ENCODE measurements at places on chromosomes 1 and 21.

GRCh38 chr21:45110873-45111624 is 36.7 kb downstream of the ADARB1 start:
- DNase-seq: no peak

DNA sequence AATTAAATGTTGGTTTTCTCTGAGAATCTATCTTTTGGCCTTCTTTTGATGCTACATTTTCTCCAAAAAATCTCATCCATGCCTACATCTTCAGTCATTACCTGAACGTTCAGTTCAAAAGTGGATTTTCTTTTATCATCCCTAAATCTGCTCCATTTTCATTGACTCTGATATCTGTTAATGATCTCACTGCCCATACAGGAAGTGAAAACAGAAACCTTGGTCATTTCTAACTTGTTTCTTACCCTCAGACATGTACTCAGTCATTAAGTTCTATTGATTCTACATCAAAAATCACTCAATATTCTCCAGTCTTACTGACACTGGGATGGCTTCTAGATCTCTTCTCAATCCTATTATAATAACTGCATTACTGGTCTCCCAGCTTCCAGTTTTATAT is 22.7 kb downstream of the PRKACB start:
- no peak for DNase-seq

GRCh38 chr1:60899464-60899863 is 182.9 kb upstream of the NFIA start:
- no peak for DNase-seq

DNA sequence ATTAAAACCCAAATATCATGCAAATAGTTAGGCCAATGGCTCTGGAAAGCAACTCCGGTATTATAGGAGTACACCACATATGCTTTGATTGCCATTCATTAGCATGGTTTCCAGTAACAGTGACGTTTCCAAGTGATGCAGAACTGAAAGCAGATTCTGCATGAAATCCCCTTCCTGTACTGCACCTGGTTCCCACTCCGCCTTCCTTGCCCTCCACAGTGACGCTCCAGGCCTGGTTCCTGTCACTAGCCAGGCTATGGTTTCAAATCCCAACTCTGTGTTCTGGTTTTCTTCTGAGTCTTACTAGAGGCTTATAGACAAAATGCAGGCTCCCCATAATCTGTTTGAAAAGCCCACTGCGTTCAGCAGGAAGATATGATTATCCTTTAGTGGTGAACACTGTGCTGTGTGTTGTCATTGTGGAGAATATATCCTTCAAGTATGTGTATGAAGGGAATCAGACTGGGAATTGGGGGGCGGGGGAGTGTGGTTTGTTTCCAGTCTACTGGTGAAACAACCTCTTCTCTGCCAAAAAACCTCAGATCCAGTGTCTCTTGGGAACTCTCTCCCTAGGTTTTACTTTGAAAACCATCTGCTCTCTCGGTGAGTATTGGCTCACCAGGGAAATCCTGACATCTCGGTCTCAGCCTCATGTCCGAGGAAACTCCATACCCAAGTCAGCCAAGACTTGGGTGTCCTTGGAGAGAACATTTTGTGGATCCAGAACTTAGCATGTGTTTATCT is 78.7 kb downstream of the TYW3 start:
- no peak for DNase-seq

DNA sequence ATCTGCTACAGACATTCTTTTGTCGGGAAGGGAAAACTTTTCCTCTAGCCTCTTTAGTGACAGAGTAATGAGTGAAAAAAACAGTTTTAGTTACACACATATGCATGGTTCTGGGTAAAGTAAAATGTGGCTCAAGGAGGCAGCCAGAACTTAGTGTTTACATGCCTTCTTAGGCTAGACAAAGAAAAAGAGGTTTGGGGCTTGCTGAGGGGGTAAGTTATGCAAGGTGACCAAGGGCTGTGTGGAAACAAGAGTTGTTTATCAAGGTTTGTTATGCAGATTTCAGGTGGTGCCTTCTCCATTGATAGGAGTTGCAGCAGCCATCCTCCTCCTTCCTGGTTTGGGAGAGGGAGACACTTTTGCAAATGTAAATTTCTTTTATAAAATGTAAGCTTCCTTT is 66.5 kb upstream of the RAB3GAP2 start:
- DNase-seq: no peak

DNA sequence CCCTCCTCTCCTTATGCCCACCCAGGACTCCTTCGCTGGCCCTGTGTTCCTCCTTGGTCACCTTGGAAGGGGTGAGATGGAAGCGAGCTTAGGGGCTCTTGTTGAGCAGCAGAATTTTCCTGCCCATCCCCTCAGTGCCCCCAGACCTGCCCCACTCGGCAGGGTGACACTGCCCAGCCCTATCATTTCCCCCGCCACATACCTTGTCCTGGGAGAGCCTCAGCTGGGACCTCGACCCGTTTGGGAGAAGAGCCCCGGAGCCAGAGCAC is 1.4 kb upstream of the FNDC5 start:
- no peak for DNase-seq

DNA sequence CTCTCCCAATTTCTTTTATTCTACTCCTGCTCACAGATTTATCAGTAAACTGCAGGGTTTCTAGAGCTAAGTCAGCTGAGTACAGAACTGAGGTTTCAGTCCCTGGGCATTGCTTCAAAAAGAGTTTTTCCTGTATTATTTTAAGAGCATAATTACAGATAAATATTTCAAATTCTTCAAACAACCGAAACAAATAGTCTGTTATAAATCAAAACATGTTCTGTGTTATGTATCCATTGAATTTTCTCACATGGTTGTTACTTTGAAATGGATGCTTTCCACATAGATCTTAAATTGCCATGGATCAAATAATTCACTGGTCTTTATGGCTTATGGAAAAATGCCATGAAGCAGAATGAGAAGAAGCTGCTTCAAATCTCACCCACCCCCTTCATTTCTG is 64.5 kb downstream of the LRRC8C start:
- DNase-seq: no peak

- no peak for DNase-seq
Measured at GRCh38 chr1:175422156-175422555, 229.6 kb upstream of the KIAA0040 start.

- no peak for DNase-seq
Measured at GRCh38 chr1:230016159-230016558, 50.9 kb upstream of the GALNT2 start.

- DNase-seq: no peak
Measured at GRCh38 chr1:43272161-43272560, 2.4 kb downstream of the TMEM125 start.

DNA sequence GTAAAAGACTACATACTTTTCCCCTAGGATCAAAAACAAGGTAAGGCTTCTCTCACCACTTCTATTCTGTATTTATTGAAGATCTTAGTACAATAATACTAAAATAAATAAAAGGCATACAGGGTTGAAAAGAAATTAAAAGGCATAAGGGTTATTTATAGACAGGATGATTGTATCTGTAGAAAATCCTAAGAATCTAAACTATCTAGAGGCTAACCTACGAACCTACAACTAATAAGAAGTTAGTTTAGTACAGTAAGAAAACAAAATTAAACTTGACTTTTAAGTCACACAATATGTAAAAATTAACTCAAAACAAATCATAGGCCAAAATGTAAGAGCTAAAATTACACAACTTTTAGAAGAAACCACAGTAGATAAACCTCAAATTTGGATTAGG is 50.4 kb upstream of the ADAM30 start:
- no peak for DNase-seq

DNA sequence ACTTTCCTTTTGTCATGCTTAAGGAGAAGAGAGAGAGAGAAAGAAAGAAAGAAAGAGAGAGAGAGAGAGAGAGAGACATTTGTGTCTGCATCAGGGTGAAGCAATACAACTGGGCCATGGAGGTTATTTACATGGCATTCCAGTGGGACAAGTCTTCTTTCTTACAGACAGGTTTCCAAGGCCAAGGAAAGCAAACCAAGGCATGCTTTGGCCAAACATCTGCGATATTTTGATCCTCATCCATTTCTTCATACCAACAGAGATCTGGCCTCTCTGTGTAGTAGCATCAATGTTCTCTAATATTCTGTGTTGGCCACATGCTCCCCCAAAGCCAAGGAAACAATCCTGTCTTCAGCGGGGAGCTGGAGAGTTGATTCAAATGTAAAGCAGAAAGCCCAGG is 292.1 kb downstream of the SETD4 start:
- no peak for DNase-seq

GRCh38 chr21:41542727-41543126 is 34.8 kb upstream of the TMPRSS2 start:
- no peak for DNase-seq

- DNase-seq: no peak
Measured at GRCh38 chr1:177913762-177914540, 55.9 kb downstream of the SEC16B start.

DNA sequence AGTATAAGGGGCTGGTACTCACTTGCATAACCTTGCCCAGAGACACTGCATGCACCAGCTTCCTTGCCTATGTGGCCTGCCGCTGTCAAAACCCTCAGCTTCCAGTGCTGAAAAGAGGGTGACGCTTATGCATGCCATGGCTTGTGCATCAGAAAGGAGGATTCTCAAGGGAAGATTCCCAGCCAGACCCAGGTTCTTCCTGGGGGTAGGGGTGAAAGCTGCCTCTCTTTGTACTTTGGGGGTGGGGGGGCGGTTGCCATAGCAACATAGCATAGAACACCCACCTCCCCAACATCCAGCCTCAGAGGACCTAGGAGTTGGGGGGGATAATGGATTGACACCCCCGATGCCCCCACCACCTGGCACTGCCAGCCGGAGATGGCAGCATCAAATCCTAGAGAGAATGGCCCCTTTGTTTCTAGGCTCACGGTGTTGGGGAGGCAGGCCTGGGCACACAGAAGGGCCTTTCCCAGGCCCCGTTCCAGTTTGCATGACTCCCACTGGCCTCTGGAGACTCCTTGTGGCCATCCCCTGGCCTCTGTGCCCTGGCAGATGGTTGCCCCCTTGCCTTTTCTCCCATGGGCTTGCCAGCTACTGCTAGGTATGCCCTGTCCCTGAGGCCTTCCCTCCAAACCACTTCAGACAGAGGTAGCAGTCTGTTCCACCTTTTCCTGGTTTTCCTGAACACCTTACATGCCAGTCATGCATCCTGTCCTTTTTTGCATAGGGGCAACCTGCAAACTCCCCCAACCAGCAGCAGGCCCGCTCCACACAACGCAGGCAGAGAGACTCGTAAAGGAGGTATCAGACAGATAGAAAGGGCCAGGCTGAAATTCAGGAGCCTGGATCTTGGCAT is 44.6 kb downstream of the RHBG start:
- DNase-seq: no peak

- DNase-seq: no peak
Measured at GRCh38 chr1:52814465-52814864, 28.1 kb upstream of the ZYG11A start.

DNA sequence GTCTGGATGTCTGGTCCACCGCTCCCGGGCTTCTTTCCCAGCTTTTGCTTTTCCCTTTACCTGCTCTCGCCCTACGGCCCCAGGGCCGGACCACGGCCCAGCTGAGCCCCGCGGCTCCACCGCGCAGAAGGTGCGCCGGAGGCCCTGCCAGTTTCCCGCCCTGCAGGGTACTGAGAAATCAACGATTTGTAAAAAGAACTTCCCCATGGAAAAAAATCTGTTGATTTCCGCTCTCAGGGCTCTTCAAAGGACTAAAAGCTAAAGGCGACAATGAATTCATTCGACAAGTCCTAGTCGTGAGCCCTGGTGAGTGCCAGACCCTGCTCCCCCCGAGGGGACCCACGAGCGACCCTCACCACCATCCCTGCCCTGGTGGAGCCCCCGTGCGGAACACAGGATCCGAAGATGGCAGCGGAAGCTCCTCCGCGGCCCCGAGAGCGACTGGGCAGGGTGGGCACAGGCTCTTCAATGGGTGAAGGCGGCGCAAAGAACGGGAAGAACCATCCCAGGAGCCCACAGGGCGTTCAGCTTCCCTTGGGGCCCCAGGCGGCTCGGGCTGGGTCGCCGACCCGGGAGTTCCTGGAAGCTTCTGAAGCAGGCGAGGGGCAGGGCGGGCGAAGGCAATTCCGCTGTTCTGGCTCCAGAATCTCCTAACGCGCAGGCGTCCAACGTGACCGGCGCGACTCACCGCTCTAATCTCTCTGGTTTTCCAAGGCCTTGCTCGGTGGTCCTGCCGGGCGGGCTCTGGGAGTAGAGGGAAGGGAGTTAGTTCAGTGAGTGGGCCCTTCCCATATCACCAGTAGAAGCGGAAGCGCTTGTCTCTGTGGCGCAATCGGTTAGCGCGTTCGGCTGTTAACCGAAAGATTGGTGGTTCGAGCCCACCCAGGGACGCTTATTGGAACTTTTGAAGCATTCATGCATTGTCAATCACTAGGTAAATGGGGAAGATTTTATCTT is 6.6 kb upstream of the RNU1-2 start:
- DNase-seq: peak; percentile 43

DNA sequence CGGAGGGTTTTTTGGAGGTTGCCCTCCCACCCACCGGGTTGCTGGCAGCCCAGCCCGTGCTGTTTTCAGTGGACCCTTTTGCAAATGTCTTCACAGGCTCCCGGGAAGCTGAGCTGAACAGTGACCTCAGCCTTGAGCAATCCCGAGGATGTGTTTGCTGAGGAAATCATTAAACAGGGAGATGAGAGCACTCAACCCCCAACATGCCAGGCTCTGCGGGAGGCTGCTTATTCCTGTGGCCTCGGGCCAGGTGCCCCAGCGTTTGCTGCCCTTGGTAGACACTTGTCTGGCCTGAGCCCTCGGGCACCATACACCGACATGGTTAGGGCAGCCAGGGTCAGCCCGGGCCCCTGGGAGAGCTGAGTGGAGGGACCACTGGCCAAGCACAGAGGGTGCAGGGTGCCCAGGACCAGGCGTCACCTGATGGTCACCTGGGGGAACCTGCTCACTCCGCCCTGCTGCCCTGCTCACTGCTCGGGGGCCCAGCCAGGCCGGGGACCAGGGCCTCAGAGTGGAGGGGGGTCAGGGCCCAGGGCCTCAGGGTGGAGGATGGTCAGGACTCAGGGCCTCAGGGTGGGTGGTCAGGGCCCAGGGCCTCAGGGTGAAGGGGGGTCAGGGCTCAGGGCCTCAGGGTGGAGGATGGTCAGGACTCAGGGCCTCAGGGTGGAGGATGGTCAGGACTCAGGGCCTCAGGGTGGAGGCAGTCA is 42.5 kb upstream of the POFUT2 start:
- DNase-seq: no peak

- DNase-seq: no peak
Measured at GRCh38 chr1:248152056-248152827, 7.3 kb downstream of the OR2M5 start.

DNA sequence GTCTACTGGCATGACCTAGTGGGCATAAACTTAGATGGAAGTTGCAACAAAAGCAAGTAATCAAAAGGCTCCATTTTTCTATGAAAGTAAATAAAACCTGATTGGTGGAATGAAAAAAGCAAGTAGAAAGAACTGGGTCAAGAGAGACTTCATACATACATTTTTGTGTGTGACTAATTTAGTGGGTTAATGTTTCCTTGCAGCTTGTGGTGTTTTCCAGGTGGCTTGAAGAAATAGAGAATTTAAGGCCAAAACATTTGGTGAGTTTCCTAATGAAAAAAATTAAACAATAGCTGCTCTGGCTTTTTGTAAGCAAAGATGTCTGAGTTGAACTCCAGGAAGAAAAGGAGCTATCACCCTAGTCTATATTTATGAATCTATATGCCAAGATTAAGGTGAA is 71.0 kb downstream of the ZC3H11B start:
- DNase-seq: no peak

GRCh38 chr21:24824209-24824608 is 783.1 kb downstream of the MRPL39 start:
- no peak for DNase-seq

- DNase-seq: no peak
Measured at GRCh38 chr1:200971428-200971903, 52.0 kb downstream of the KIF21B start.

All from T-helper 1 cell (primary cell).